ENCODE measurements at places on chromosomes 1 and 21.

DNA sequence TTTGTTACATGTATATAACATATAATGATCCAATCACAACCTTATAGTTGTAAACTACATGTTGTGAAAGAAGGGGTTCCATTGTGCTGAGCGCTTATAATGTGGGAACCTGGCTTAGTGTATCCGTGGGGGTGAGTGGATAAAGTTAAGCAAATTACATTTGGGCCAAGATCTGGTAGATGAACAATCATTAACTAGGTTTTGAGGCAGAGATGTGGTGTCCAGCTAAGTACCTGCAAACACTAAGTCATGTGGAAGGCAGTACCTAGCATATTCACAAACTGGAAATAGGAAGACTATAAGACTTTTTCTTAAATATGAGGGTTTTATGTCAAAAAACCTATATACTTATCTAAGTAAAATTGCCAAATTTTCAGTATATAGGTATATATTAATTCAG, 167.2 kb upstream of the PDE4B start:
- no peak for DNase-seq

- no peak for DNase-seq
Measured at GRCh38 chr21:44805226-44805625, 3.6 kb upstream of the UBE2G2 start.

DNA sequence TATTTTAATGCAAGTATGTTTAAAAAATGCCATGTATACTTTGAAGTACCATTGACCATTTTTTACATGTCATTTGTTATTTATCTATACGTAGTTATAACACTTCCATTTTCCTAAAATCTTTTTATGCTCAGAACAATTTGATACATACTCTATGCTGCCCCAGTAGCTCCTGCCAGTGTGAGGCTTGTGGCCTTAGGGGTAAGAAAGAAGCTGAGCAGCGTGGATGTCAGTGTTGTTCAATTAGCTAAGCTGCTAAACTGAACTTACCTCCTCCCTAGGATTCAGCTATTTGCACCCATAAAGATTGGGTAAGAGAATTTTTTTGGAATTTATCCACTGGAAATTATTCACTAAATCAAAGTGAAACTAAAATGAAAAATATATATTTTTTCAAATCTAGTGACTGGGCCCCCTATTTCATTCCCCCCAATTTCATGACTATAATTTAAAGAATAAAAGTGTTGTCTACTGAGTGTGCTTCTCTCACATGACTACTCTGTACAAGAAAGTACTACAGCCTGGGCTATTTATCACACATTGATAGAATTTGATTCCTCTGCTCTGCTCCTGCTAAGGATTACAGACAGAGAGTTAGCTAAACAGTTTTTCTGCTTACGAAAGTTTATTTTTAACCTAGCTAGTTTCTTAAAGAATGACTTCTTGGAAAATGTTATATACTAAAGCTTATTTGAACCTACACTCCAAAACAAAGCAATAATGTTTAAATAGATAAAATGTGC, 1030.3 kb upstream of the ADGRL4 start:
- DNase-seq, result no peak

DNA sequence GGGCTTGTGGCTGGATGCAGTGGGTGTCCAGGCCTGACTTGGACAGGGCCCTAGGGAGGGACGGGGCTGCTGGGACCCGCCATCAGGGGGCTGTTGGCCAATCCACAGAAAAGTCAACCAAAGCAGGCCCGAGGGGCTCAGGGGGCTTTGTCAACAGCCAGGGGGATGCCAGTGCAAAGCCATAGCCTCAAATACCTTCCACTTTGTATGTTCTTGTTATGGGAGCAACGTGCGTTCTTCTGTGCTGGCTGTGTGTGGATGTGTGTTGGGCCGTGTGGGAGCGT, 35.4 kb upstream of the ARF1 start:
- DNase-seq, result no peak

GRCh38 chr1:204545881-204546280, 29.7 kb downstream of the MDM4 start:
- DNase-seq, result no peak

GRCh38 chr1:170959385-170959784, 24.1 kb downstream of the MROH9 start:
- DNase-seq, result no peak

GRCh38 chr1:10149231-10149630, 61.1 kb upstream of the KIF1B start:
- DNase-seq, result no peak

GRCh38 chr1:89941110-89941766, 53.7 kb upstream of the ZNF326 start:
- no peak for DNase-seq

DNA sequence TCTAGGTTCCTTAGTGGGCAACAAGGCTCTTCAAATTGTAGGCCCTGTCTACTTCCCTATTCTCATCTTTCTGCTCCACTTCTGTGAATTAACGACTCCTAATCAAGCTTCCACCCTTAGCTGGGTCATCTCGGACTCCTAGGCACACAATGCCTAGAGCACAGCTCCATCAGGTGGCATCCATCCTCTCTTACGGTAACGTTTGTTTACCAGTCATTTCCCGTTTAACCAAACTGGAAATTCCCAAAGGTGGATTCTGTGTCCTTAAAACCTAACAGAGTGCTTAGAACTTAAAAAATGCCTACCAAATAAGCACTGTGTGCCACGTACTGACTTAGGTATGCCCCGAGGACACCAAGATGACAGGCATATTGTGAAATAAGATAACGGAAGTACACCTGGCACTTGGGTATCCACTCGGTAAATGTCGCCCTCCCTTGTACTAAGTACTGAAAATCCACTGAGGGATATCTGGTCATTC, 1.5 kb downstream of the PARP1 start:
- DNase-seq, result peak; percentile 17

DNA sequence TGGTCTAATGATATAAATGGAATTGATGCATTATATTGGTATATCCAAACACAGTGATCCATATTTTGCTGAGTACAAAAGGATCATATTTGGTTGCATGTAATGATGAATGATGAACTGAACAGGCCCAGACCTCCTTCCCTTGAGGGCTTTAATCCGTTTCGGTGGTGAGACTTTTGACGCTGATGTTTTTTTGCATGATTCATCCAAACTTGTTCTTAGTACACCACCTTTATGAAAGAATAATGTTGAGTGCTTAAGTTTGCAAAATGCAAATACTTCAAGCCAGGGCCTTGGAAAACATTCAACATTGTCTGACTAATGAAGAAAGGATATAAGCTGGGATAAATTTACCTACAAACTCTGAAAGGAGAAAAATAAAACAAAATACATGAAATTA, 19.2 kb downstream of the HOOK1 start:
- DNase-seq, result no peak

DNA sequence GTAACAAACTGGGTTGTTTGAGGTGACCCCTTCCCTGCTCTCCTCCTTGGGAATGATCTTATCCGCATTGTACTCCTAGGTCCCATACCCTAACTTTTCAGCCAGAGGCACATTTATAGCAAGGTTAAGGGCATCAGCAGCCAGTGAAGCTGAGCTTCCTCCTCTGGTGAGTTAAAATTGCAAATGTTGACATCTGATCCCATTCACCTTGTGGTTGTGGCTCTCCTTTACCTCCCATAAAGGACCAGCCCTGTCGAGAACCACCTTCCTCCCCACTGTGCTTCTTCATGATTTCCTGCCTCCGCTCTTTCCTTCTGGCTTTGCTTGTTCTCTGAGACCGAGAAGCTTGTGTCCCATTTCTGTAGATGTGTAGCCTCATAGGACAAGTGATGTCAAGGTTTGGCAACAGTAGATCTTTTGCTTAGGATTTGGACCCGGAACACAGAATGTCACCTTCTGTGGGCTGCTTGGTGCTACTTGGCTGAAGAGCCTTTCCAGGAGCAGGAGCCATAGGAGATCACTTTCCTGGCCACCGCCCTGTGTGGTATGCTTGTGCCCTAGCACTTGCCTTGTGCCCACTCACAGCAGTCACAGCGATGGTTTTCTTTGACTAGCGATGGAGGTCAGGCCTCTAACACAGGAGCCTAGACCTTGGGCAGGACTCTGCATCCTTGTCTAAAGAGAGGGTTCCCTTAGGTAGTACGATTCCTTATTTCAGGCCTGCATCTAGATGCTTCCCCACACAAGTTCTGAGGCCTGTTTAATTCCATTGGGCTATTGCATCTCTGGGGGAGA, 18.8 kb downstream of the SZRD1 start:
- no peak for DNase-seq

DNA sequence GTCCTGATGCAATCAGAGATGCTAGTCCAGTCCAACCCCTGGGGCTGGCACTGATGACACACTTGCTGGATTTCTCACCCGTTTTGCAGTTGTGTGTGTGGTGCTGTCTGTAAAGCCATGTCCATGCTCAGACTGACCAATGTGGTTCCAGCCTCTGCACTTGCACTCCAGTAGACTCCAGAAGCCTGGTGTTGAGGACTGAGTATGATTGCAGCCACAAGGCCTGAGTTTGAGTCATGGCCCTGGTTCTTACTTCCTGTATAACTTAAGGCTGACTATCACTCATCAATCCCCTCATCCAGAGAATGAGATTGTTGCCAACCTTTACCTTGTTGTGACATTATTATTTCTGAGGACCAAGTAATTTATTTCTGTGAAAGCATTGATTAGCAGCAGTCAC, 34.8 kb upstream of the IKBKE start:
- no peak for DNase-seq

- DNase-seq, result no peak
Measured at GRCh38 chr1:203371288-203371687, 20.4 kb upstream of the FMOD start.

- no peak for DNase-seq
Measured at GRCh38 chr1:230141797-230142607, 75.0 kb downstream of the GALNT2 start.

DNA sequence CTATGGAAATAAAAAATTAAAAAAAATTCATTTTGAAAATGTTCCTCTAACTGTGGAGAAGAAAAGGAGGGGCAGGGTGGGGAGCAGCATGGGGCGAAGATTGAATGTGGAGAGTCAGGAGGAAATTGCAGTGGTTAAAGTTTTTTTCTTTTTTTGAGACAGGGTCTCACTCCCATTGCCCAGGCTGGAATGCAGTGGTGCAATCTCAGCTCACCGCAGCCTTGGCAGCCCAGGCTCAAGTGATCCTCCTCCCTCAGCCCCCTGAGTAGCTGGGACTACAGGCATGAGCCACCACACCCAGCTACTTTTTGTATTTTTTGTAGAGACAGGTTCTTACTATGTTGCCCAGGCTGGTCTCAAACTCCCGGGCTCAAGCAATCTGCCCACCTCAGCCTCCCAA, 67.6 kb downstream of the ADSS2 start:
- no peak for DNase-seq

DNA sequence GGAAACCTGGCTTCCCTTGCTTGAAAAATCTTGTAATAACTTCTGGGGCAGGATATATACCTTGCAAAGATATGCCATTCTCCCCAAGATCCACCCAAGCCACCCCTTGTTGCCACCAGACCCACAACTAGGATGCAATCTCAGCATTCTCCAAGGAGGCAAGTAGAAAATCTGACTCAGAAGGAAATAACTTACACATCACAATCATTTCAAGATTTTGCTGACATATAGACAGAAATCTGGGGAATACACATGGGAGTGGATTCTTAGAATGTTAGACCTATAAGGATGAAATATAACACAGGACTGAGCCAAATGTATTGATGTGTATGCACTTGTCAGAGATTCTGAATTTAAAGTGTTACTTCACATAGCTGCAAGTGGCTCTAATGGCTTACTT, 14.8 kb upstream of the ZDHHC18 start:
- no peak for DNase-seq

DNA sequence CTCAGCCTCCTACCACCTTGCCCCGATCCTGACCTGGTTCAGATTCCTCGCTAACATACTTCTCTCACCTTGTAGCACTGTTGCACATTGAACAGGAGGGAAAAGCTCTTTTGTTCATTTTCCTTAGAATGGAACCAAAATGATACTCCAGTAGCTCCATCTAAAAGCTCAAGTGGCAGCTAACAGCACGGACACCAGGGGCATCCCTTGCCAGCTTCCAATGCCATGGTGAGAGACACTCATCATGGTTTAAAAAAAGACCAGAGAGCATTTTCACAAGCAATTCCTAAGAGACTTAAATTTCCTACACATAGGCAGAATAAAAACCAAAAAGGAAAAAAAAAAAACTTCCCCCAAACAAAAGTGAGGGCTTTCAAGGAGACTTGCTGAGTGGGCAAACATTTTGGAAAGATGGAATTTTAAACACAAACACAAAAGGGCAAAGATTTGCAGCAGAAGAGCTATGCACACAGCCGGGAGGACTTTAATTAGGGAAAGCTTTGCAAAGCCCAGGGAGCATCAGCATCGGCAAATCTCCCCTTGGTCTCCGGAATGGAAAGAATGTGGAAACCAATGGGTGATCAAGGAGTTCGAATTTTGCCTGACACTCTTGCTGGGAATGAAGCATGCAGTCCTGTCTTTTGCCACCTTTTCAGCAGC, 84.3 kb downstream of the CAPZB start:
- DNase-seq, result no peak

DNA sequence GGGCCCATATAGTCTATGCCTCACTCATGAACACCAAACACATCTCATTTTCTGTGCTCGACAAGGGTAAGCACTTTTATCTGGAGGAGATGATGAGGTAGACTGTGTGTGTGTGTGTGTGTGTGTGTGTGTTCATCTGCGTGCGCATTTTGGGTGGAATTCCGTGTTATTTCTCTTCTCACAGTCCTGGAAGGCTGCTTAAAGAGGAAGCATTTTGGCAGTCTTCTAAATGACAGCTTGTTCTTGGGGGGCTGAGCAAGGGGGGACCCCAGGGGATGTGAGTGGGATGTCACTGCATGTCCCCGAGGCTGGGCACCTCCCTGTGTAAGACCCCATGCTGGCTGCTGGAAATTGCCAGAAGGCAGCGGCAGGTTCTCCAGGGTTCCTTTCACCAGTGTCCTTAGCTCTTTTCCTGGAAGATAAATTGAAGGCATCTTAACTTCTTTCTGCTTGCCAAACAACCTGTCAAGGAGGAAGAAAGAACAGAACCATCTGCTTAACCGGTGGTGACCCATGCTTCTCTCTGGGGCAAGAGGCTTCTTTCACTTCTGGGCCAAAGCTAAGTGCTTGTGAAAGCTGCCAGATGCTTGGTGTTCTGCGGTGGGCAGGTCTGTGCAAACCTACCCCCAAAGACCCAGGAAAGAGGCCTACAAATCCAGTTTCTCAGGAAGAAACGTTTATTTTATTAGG, 9.9 kb upstream of the RD3 start:
- DNase-seq, result no peak

DNA sequence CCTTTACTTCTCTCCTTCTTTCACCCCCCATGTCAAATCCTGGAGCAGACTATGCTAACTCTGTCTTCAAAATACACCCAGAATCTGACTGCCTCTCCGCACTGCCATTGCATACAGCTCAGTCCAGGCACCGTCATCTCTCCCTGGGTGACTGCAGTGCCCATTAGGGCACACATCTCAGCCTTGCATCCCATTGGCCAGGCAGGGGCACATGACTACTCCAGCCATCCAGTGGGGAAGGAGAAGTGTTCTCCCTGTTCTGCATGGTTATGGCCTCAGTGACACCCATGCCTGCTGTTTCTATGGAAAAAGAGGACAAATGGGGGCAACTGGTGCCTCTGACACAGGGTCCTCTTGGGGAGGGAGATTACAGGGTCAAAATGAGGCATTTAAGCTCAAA, 270.5 kb downstream of the MATN1 start:
- no peak for DNase-seq
